ENCODE measurements at places on chromosomes 5 and 9.

GRCh38 chr5:136080483-136081216 lies 51.9 kb downstream of the TGFBI start:
- no peak for DNase-seq

DNA sequence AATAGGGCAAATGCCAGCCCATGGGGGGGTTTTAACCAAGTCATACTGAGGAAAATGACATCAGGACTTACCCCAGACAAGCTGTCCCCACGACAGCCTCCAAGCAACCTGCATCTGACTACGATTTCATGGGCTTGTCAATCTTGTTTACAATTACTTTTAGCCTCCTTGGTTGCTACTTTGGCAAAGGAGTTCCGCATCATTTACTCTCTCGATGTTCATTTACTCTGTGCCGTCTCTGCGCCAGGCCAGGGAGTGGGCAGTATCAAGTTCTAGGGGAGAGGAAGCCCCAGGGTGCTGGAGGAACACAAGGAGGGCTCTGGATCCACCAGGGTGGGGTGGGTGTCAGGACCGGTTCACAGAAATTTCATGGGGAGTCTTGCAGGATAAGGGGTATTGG lies 23.9 kb downstream of the PTPN3 start:
- no peak for DNase-seq

DNA sequence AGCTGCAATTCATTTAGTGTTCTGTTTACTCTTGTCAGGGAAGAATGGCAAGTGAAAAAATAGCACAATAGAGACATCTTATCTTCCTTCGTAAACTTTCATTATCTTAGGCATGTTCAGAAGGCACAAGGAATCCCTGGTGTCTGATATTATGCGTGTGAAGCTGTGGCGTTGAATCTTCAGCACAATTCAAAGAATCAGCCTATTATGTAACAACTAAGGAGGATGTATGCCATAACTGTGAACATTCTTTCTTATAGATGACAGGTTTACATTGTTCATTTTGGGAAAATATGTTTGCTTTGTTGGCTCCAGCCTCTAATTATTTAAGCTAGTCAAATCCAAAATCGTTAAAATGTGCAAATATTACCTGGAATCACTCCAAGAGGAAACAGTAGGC lies 446.1 kb downstream of the ANXA1 start:
- DNase-seq: no peak

GRCh38 chr5:149902177-149902576 lies 42.4 kb downstream of the PDE6A start:
- no peak for DNase-seq

DNA sequence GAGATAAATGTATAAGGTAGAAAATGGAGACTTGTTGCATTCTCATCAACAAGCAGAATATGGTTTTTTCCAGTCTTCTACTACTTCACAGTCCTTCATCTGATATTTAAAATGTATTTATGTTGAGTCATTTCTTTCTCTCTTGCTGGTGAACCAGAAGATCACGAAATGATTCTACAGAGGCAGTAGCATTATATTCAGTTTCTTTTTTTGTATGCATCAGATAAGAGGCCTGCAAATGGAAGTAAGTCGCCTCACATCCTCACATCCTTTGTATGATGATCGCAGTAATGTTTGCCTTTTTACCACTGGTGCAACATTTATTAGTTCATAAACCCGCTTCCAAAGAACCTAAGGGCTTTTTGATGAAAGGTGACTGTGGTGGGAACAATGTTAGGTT lies 22.1 kb upstream of the IL13 start:
- no peak for DNase-seq

- DNase-seq: no peak
Measured at GRCh38 chr5:106865279-106865678, 805.5 kb downstream of the EFNA5 start.

- no peak for DNase-seq
Measured at GRCh38 chr5:171427318-171428167, 8.1 kb downstream of the FGF18 start.

DNA sequence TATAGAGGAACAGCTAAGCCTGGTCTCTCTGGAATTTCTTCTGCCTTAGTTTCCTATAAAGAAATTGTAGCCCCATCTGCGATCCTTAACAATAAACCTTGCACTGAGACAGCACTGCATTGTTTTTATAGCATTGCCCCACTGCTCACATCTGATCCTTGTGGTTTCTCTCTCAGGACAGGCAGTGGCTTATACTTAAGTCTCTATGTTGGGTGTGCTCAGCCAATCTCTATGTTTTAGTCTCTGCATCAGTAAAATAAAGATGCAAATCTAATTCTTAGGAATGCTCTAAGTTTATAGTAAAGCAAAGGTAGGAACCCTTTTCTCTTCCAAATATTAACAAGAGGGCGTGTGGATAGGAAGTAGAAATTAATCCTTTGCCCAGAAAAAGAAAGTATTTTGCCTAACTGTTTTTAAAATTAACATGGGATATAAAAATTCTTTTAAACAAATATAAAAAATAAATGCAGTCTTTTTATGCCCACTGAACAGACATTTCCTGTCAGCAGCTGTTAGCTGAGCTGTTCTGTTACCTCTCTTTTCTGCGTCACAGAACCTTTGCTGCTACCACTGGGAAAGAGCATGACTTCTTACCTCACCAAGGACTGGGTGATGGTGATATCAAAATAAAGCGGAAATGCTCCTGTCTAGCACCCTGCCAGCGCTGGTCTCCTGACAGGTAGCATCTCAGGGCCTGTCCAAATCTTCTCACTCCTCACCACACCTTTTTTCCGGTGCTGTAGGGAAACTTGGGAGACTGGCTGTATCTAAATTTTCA lies 29.5 kb downstream of the MRPS27 start:
- no peak for DNase-seq

DNA sequence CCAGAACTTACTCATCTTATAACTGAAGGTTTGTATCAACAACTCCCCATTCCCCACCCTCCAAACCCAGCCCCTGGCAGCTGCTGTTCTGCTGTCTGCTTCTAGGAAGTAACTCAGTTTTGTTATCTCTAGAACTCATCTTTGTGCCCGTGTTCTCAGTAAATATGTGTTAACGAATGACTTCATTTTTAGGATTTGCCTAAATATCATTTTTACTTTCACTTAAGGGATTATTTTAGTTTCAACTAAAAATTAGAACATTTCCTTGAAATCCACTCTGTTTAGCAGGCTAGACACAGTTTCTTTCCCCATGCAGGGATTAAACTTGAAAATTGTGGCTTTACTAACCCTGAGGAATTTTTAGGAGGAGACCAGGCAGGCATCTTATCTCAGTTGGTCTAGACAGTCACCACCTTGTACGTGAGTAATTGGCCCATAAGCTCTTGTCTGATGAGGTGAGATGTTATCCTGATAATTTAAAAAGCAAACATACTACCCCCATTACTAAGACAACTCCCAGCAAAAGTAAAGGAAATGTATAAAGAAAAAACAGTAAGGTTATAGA lies 68.2 kb upstream of the TNFAIP8 start:
- no peak for DNase-seq

DNA sequence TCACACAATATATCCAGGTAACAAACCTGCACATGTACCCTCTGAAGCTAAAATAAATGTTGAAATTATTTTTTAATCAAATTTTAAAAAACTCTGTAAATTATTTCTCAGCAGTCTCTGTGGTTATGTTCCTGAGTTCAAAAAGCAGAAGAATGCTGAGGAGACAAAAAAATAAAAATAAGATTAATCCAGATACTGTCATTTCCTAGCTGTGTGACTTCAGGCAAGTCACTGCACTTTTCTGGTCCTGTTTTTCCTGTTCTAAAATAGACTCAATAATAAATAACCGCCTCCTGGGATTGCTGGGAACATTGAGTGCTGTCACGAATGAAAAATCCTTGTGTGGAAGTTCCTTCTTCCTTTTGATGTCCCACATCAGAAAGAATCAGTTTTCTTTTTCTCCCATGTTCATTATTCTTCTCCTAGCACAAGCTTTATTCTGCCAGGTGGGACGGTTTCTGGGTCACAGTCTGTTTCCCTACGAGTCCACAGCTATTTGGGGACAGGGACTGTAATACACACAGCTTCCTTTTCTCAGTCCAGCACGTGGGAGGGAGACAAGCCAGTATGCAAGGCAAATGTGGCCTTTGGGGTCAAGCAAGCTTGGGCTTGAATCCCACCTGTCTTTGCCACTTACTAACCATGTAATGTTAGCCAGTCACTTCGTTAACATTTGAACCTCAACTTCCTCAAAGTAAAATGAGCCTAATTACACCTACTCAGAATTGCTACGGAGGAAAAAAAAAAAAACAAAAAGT lies 156.9 kb downstream of the TRIM32 start:
- no peak for DNase-seq

GRCh38 chr9:93450945-93451815 lies at the start of gene FAM120A:
Gene FAM120A, plus strand, starts transcription at chr9:93451685. Its CDS starts 231 bp downstream, at chr9:93451916.
- peak; percentile 51 for DNase-seq

- DNase-seq: no peak
Measured at GRCh38 chr9:133433351-133433843, 11.2 kb downstream of the ADAMTS13 start.

DNA sequence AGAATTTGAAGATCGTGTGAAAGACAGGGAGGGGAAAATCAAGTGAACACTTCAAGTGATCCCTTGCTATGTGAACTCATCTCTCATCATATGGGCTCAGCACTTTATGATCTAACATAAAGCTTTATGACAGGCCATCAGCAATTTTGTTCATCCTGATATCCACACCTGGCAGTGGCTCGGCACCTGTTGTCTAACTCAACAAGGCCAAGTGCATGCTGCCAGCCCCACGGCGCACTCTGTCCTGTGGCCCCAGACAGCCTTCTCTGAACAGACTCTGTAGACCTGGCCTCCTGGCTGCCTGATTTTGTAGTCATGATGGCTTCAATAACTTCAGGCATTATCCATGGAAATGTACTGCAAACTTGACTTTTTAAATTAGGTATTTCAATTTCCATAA lies 106.3 kb downstream of the MEF2C start:
- no peak for DNase-seq

- DNase-seq: no peak
Measured at GRCh38 chr9:132945186-132946130, 1.0 kb upstream of the TSC1 start.

- peak; percentile 25 for DNase-seq
Measured at GRCh38 chr9:109477258-109478050, 20.7 kb downstream of the PTPN3 start.

DNA sequence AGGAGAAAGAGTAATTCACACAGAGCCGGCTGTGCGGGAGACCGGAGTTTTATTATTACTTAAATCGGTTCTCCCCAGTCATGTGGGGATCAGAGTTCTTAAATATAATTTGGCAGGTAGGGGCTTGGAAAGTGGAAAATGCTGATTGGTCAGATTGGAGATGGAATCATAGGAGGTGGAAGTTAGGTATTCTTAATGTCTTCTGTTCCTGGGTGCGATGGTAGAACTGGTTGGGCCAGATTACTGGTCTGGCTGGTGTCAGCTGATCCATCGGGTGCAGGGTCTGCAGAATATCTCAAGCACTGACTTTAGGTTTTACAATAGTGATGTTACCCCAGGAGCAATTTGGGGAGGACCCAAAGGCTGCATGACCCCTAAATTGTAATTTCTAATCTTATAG lies 4.6 kb upstream of the CERCAM start:
- no peak for DNase-seq

DNA sequence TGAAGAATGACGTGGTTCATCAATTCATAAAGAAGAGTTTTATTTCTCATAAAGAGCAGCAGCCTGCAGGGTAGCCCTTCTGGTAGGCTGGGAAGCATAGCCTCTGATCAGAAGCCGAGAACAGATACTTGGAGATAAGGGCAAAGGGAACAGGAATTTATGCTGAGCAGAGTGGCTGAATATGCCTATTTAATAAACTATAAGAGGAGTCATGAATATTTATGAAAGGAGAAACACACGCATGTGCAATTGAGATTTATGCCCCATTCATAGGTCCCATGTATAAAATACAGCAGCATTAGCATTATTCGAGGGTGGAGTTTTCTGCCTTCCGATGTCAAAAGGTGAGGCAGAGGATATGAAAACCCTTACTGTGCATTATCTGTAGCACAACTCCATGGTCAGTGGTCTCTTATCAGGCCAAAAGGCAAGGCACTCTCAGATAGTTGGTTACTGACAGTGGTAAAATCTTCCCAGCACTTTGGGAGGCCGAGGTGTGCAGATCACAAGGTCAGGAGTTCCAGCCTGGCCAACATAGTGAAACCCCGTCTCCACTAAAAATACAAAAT lies 569.1 kb downstream of the ACTL7B start:
- DNase-seq: no peak

DNA sequence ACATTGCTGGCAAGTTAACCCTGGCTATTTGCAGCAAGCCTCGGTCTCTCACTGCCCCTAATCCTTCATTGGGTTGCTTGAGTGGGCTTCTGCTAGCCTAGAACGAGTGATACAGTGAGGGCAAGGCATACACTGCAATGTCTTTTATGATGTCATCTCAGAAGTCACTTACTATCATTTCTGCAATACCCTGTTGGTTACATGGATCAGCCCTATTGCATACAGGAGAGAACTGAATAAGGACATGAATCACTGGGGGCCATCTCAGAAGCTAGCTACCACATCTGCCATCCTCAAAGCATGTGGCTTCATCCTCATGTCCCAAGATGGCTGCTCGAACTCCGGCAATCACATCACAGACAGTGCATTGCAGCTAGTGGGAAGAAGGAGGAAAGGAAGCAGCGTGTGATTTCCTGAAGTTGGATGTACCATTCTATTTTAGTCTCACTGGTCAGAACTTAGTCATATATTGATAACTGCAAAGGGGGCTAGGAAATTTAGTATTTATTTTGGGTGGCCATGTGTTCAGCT lies 33.3 kb upstream of the CDKN2AIPNL start:
- DNase-seq: no peak

- peak; percentile 58 for DNase-seq
Measured at GRCh38 chr9:4499917-4500316, 9.6 kb downstream of the SLC1A1 start.

DNA sequence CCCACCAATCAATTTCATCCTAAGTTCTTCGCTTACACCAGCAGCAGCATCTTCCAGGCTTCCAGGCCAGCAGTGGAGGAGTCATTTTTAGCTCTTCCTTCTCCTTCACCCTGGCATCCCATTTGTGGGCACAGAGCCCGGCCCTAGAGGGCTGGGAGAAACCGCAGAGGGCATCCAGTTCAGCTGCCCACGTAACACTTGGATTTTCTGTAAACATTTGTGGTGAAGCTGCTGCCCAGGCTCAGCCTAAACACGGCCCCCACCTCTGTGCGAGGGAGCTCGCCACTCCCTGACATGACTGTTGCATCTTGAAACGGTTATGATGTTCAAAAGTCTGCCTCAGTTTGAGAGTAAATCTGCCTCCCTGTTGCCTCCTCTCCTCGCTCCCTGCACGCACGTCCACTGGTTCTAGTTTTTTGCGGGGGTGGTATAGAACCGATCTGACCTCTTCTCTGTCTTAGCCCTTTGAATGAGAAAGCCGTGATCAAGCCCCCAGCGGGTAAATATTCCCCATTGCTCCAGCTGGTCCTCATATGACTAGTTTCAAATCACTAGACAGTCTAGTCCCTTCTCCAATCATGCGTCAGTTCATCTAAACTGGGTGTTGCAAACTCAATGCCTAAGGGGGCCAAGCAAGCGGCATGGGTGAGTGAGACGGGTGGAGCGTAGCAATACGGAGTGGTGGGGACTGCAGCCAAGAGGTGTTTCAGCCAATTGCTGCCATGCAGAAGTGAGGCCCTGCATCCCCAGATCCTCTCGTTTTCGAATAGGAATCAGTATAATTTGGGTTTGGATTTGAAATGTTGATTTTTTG lies 34.9 kb upstream of the N4BP3 start:
- no peak for DNase-seq

Measured in NCI-H187 (cell line).